ENCODE measurements at places on chromosomes 1 and 21.

- DNase-seq, result no peak
Observed at GRCh38 chr1:207051191-207051943, at the start of gene YOD1. Gene YOD1 (minus strand): TSS chr1:207051208. CDS start chr1:207051030, 178 bp downstream.

DNA sequence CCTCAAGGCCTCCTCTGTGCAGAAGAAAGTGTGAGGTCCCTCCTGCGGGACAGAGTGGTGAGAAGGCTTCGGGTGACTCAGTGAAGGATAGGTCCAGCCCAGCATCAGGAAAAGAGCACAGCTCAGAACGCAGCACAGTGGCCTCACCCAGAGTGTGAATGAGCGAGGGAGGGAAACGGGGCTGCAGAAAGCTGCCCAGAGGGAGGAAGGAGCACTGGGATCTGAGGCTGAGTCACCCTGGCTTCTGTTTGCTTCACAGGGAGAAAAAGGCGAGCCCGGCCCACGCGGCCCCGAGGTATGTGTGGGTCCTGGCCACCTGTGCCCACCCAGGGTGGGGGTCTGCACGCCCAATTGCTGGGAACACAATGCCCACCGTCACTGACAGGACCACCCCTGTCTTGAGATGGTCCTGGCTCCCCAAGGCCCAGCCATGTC is 24.3 kb downstream of the COL6A2 start:
- no peak for DNase-seq

- DNase-seq, result no peak
Observed at GRCh38 chr1:60889709-60890108, 192.7 kb upstream of the NFIA start.

- no peak for DNase-seq
Observed at GRCh38 chr21:14968821-14969220, 96.0 kb downstream of the NRIP1 start.

DNA sequence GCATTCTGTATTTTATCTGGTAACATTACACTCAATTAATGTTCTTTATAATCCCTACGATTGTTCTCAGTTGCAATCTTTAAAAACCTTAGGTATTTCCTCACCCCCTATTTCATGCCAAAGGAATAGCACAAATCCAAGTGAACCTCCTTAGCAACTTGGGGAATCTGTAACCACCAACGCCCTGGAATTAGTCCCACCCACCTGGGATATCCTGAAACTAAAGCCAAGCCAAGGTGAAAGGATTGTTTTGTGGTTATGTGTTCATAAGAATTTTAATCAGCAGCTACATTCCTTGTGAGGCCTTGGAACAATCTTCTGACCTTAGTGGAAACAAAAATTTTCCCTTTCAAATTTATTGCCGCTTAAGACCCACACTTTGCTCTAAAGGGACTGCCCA is 908.7 kb downstream of the TTLL7 start:
- no peak for DNase-seq

DNA sequence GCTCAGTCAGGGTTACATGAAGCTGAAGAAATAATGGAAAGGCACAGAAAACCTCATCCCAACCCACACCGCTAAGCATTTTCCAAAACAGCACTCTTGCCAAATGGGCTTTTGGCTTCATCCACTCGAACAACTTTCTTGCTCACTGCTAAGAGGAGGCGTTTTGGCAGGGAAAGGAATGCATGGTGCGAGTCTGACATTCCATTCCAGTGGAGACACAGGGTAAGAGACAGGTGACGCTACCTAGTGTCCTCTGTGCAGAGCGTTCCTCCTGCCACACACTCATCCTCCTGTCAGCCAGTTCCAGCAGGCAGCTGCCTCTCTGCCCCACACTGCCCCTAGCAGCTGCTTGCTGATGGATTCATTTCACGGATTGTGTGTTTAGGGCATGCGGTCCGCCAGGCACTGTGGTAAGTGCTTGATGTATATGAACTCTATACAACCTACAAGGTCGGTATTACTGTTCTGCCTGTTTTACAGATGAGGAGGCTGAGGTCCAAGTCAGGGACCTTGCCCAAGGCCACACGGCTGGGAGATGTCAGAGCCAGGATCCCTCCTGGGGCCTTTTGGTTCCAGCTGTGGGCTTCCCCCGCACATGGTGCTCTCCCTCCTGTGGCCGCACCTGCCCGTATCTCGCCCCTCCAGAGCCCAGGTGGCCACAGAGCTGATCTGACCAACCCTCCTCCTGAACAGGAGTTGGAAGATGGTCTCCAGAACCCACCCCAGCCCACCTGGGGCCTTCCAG is 25.7 kb upstream of the BACE2 start:
- peak; percentile 56 for DNase-seq

- no peak for DNase-seq
Observed at GRCh38 chr21:46171585-46171984, 12.7 kb downstream of the SPATC1L start.

GRCh38 chr1:94884507-94884906 is 42.4 kb downstream of the CNN3 start:
- no peak for DNase-seq

GRCh38 chr1:231527586-231528171 is 790 bp upstream of the TSNAX start:
- DNase-seq, result no peak

DNA sequence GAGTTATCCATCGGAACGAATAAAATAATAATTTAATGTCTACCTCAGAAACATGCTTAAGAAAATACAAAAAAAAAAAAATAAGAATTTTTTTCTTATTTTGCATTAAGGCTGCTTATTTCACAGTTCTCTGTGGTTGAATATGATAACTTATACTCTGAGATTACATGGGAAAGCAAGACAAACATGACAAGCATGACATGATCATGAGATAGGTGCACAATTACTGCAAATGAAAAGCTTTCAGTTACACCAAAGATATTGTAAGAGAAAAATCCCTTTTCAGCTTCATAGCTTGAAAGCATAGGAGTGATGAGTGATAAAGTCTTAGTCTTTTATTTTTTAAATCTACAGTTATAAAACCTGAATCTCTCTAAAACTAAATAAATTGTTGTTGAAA is 154.1 kb downstream of the BRINP3 start:
- DNase-seq, result no peak

GRCh38 chr21:33286076-33286475 is 19.9 kb downstream of the IL10RB start:
- no peak for DNase-seq

- DNase-seq, result peak; percentile 92
Observed at GRCh38 chr21:36909901-36910561, 56.4 kb downstream of the HLCS start.

All from skeletal muscle cell (primary cell).